IPS DF 6.9 (cell line): ENCODE measurements at places on chromosomes 12 and 14.

DNA sequence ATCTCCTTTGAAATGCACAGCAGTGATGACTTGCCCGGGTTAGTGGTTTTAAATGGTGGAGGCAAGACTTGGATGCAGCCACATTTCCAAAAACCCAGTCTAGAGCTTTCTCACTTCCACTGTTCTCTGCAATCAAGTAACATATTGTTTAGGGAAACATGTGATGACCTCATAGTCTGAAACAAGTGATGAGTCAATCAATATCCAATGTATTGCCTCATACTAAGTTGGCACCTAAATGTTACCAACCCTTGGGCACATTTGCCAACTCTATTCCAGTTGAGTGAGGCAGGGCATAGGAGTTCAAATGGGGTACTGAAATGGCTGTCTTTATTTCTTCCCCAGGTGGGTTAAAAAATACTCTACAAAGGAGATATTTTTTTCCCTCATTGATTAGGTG lies 1105.4 kb downstream of the VRK1 start:
- no peaks in the 10 kb centered on the region for H3K27me3 ChIP-seq
- H3K27ac ChIP-seq: no peak overlapping the region
- H3K36me3 ChIP-seq: no peaks in the 10 kb centered on the region
- no peak for DNase-seq
- no peaks in the 10 kb centered on the region for H3K4me1 ChIP-seq

DNA sequence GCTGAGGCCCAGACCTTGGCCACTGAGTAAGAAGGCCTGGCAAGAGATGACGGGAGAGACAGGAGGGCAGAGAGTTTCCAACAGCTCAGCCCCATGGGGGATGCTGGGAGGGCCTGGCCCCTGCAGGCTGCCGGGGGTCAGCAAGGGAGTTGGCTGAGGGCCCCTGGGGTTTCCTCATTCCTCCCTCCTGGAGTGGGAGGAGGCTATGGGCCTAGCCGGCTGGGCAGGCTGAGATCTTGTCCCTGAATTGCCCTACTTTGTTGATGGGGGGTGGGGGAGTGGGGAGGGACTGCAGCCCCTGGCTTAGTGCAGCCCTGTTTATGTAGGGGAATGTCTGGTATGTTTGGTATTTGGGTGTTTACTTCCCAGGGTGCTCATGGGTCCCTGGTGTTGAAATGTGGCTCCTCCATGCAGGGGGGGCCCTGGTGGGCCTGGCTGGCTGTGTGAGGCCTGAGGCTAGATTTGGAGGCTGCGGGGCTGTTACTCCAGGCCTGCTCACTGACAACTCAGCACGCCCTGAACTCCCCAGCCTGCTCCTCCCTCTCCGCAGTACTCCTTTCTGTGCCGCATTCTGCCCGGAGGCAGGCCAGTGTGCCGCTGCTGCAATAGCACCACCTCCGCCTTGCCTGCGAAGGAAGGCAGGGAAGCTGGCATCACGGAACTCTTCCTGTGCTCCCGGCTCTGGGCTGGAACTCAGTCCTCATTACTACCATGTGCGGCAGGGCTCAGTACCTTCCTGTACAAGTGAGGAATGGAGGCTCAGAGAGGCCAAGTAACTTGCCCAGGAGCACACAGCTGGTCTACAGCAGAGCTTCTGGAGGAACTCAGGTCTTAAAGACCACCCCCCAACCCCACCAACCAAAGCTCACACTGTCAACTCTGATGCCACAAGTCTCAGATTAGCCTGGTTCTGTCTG lies 25.3 kb downstream of the JDP2 start:
- H3K4me1 ChIP-seq: peaks cover 3% of the 10 kb centered on the region; the same call in 1 of the 2 replicates
- H3K36me3 ChIP-seq: no peaks in the 10 kb centered on the region
- no peaks in the 10 kb centered on the region for H3K27me3 ChIP-seq
- H3K27ac ChIP-seq: no peak overlapping the region
- DNase-seq: peak; percentile 70

DNA sequence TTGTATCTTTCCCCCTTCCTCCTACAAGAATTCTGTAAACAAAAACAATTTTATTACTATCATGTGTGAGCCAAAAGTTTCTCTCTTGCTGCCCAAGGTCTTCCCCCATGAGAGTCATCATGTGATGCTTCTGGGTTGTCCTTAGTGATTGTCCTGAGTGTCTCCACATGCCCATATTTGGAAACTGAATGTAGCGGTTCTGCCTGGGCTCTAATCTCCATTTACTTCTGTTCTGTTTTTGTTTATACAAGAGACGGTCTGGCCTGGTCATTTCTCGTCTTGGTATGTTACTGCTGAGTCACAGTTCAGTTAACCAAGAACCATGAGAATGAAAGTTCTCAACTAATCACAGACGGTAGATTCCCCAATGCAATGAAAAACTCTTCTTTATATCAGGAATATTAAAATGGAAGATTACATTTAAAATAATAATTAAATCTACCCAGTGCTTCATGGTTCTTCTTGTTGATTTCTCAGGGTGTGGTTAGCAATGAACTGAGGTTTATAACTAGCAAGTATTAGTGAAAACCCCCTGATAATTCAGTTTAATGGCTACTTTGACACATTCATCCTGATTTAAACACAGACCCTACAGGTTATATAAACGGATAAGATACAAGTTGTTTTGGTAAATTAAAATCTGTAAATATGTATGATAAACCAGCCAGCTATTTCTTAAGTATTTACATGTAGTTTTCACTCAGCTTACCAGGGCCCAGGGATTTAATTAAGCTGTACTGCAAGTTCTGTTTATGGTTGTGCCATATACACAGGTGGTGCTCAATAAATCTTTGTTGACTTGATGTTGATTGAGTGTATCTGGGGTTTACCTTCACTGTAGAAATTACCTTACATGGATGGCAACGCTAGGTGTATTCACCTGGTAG lies 81.1 kb downstream of the PELI2 start:
- H3K36me3 ChIP-seq: no peaks in the 10 kb centered on the region
- no peaks in the 10 kb centered on the region; the same call in 1 of the 2 replicates for H3K4me1 ChIP-seq
- H3K27ac ChIP-seq: no peak overlapping the region
- DNase-seq: no peak

DNA sequence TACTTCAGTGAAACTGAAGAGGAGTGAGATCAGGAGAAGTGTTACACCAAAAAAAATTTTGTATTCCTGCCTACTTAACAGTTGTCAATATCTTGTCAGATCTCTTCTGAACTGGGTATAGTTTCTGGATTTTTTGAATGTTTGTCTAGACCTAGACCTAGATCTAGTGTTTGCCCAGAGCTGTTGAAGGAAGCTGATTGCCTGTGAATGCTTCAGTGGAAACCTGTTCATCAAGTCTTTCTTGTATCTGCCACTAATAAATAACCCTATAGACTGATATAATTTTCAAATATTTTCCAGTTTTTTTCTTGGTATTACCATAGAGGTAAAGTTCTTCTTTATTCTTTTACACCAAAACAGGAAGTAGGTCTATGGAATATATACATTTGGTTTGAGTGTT lies 781.5 kb upstream of the FBXO33 start:
- H3K27ac ChIP-seq: no peak overlapping the region
- no peak for DNase-seq
- no peaks in the 10 kb centered on the region for H3K4me1 ChIP-seq
- no peaks in the 10 kb centered on the region for H3K27me3 ChIP-seq

DNA sequence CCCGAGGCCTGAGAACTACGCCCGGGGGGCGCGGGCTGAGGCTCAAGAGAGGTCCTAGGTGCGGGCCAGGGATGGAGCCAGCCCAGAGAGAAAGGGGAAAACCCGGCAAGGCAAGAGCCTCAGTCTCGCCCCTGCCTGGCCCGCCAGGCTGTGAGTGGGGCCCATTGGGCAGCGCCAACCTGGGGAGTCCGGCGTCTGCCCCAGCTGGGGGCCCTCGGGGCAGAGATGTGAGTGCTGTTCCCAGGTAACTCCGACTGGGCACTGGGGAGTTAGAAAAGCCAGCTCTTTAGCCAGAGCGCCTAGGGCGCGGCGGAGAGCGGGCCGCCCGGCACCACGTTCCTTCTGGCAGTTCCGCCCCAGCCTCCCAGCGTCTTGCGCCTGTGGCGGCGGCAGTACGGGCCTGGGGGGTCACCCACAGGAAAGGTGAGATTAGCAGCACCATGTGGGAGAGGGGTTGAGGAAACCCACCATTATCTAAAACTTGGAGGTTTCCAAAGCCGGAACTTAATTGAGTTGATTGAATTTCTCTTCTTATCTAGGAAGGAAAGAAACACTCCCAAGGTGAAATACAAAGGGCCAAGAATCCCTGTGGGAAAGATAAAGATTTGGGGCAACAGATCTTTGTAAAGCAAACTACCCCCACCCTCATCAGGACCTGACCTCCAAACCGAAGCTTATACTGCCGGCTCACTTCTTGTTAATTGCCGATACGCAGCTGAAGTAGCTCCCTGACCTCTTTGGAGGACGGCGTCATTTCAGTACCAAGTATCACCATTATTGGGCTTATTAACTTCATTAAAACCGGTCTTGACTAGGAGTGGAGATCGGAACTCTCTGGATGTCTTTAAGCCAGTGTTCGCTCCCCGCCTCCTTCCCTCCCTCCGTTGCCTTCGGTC lies 11.6 kb downstream of the OTX2 start:
- no peak overlapping the region for H3K27ac ChIP-seq
- H3K36me3 ChIP-seq: peaks cover 13% of the 10 kb centered on the region
- peaks cover 4% of the 10 kb centered on the region for H3K4me1 ChIP-seq

DNA sequence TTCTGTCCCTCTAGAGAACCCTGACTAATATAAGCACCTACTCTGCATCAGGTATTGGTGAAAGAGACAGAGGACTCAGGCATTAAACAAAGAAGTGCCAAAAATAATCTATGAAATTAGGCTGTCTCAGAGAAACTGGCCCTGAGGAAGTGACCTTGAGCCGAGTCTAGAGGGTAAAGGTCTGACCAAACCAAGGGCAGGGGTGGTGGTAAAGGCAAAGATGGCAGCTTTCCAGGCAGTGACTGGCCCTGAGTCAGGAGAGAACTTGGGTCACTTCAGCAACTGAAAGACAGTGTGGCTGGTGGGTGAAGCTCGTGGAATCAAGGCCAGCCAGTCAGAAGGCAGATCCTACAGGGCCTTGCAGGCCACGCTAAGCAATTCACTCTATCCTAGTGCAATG lies 30.6 kb downstream of the CDKL1 start:
- H3K27ac ChIP-seq: no peak overlapping the region
- H3K4me3 ChIP-seq: no peak overlapping the region
- no peak for DNase-seq

GRCh38 chr14:105980224-105980623 lies 453.8 kb downstream of the TMEM121 start:
- H3K4me1 ChIP-seq: no peaks in the 10 kb centered on the region
- H3K4me3 ChIP-seq: no peak overlapping the region
- H3K36me3 ChIP-seq: no peaks in the 10 kb centered on the region

DNA sequence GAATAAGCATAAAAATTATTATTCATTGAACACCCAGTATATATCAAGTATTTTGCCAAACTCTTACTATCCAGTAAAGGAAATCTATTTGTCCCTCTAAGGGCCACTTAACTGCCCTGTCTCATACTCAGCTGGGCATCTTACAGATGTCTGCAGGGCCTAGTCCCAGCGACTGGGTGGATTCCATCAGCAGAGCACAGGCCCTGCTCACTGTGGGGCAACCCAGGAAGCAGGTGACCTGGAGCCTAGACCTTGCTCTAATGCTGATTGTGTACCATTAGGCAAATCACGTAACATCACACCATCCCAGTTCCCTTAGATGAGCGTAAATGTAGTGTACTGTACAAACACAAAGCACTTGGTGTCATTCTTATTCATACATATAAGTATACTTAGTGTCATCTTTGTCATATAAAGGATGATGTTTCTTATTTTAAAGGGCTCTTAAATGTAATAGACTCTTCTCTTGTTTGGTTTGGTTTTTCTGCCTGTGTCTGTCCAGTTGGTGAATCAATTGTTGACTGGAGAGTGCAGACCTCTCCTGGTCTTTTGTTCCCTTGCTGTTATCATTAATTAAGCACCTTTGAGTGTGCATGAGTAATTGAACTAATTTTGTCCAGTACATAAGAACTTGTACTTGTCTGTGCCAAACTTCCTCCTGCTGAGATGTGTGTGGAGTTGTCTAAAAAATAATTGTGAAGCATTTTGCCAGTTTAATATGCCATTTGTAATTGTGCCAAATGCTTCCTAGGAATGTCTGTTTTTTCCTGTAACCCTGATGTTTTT lies 49.3 kb downstream of the RAB35 start:
- no peaks in the 10 kb centered on the region for H3K4me1 ChIP-seq
- H3K36me3 ChIP-seq: no peaks in the 10 kb centered on the region
- no peaks in the 10 kb centered on the region for H3K27me3 ChIP-seq
- no peak overlapping the region for H3K4me3 ChIP-seq

DNA sequence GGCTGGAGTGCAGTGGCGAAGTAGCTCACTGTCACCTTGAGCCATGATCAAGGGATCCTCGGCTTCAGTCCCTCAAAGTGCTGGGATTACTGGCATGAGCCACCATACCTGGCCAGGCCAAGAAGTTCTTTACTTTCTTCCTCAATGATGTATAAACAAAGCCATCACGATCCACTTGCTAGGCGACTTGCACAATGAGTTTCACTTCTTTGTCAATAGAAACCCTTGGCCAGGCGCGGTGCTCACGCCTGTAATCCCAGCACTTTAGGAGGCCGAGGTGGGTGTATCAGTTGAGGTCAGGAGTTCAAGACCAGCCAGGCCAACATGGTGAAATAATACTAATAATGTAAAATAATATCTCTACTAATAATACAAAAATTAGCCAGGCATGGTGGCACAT lies 14.4 kb upstream of the SPSB2 start:
- peaks cover 4% of the 10 kb centered on the region; the same call in 1 of the 2 replicates for H3K36me3 ChIP-seq
- no peak overlapping the region for H3K27ac ChIP-seq
- no peaks in the 10 kb centered on the region for H3K27me3 ChIP-seq
- H3K4me3 ChIP-seq: no peak overlapping the region
- DNase-seq: no peak
- peaks cover 5% of the 10 kb centered on the region; the same call in 1 of the 2 replicates for H3K4me1 ChIP-seq

GRCh38 chr12:3113671-3114325 lies 36.6 kb downstream of the TSPAN9 start:
- H3K27me3 ChIP-seq: no peaks in the 10 kb centered on the region
- DNase-seq: no peak
- no peak overlapping the region for H3K4me3 ChIP-seq
- H3K36me3 ChIP-seq: no peaks in the 10 kb centered on the region
- H3K4me1 ChIP-seq: no peaks in the 10 kb centered on the region

DNA sequence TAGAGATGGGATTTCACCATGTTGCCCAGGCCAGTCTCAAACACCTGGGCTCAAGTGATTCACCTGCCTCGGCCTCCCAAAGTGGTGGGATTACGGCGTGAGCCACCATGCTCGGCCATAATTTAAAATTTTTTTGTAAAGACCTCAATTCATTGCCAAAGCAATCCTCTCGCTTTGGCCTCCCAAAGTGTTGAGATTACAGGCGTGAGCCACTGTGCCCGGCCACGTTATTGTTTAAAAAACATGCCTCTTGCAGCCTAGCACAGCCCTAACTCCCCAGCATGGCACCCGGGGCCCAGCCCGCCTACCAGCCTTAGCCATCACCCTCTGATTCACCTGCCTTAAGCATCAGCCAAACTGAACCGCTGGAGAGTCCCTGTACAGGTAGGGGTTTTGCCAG lies 13.1 kb upstream of the RPS6KL1 start:
- no peak overlapping the region for H3K4me3 ChIP-seq
- DNase-seq: no peak
- H3K36me3 ChIP-seq: no peaks in the 10 kb centered on the region
- no peak overlapping the region for H3K27ac ChIP-seq
- H3K4me1 ChIP-seq: no peaks in the 10 kb centered on the region
- no peaks in the 10 kb centered on the region for H3K27me3 ChIP-seq

- H3K36me3 ChIP-seq: no peaks in the 10 kb centered on the region
- H3K27me3 ChIP-seq: no peaks in the 10 kb centered on the region
- DNase-seq: no peak
- no peaks in the 10 kb centered on the region for H3K4me1 ChIP-seq
- no peak overlapping the region for H3K4me3 ChIP-seq
Observed at GRCh38 chr14:33449703-33450395, 501.0 kb downstream of the EGLN3 start.

GRCh38 chr12:10904686-10905085 lies 4.7 kb downstream of the TAS2R13 start:
- DNase-seq: no peak
- no peaks in the 10 kb centered on the region for H3K36me3 ChIP-seq
- H3K27ac ChIP-seq: no peak overlapping the region
- H3K4me3 ChIP-seq: no peak overlapping the region
- no peaks in the 10 kb centered on the region for H3K27me3 ChIP-seq
- H3K4me1 ChIP-seq: no peaks in the 10 kb centered on the region
